ENCODE measurements at places on chromosomes 1 and 21.

DNA sequence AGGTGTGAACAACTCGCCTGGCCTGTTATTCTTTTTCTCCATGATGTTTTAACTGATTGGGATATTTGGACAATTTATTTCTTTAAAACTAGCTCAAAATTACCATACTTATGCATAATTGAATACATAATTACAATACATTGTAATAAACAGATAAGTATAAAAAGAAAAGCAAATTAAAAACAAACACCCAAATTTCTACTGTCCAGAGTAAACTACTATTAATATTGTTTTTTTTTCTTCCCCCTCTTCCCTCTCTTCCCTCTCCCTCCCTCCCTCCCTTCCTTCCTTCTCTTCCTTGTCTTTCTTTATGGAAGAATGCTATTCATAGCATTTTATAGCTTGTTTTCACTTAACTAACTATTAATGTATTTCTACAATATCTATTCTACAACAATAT, 117.7 kb upstream of the IVNS1ABP start:
- DNase-seq: no peak

- DNase-seq: no peak
Observed at GRCh38 chr1:245682638-245683628, 528.1 kb downstream of the KIF26B start.

GRCh38 chr21:38083535-38083934, 167.3 kb upstream of the KCNJ6 start:
- DNase-seq: no peak

DNA sequence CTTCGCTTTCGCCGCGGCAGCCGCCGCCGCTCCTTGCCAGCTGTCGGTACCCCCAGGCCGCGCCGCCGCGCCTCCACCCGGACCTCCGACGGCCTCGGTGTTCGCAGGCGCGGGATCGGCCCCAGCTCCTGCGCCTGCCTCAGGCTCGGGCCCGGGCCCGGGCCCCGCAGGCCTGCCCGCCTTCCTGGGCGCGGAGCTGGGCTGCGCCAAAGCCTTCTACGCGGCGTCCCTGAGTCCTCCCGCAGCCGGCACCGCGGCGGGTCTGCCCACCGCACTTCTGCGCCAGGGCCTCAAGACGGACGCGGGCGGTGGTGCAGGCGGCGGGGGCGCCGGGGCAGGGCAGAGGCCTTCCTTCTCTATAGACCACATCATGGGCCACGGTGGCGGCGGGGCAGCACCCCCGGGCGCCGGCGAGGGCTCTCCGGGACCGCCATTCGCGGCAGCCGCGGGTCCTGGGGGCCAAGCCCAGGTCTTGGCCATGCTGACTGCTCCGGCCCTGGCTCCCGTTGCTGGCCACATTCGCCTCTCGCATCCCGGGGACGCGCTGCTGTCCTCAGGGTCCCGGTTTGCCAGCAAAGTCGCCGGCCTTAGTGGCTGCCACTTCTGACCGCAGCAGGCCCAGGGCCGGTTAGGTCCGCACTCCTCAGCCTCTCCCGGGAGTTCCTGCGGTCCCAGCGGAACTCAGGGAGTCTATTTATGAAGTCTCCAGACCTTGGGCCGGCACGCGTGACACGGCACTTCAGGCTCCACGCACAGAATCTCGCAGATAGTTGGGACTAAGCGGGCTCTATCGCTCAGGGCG, 1.4 kb downstream of the FOXD2 start:
- no peak for DNase-seq

GRCh38 chr1:156096640-156097391, 14.6 kb upstream of the MEX3A start:
- DNase-seq: peak; percentile 92

DNA sequence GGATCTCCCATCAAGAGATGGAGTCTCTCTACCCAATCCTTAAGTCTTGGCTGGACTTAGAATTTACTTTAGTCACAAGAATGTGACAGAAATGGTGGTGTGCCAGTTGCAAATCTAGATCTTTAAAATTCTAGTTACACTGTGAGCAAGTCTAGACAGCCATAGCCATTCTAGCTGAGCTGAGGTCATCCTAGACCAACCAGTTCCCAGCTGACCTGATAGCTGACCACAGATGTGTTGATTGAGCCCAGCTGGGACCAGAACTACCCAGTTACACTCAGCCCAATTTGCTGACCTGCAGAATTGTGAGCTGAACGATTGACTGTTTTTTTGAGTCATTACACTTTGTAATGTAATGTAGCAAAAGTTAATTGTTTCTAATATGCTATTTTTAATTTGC, 251.8 kb downstream of the ADGRL2 start:
- no peak for DNase-seq

DNA sequence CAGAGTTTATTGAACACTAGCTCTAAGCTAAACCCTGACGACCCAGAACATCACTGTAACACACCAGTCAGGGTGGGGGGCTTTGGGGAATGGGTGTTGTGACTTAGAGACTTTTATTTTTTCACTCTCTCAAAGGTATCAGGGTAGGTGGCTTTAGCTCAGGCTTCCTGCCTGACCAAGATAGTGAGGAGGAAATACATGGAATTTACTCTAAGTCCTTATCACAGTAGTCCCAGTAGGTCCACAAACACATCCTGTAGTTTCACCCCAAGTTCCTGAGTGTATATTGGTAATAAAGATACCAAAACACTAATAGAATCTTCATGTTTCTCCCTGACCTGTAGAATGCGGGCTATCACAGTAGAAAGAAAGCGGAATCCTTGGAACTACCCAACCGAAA, 15.1 kb downstream of the GJA5 start:
- no peak for DNase-seq

- DNase-seq: peak; percentile 53
Observed at GRCh38 chr1:86502721-86503405, 34.1 kb downstream of the CLCA1 start.

GRCh38 chr21:46347203-46347550, 23.2 kb downstream of the PCNT start:
- DNase-seq: no peak

DNA sequence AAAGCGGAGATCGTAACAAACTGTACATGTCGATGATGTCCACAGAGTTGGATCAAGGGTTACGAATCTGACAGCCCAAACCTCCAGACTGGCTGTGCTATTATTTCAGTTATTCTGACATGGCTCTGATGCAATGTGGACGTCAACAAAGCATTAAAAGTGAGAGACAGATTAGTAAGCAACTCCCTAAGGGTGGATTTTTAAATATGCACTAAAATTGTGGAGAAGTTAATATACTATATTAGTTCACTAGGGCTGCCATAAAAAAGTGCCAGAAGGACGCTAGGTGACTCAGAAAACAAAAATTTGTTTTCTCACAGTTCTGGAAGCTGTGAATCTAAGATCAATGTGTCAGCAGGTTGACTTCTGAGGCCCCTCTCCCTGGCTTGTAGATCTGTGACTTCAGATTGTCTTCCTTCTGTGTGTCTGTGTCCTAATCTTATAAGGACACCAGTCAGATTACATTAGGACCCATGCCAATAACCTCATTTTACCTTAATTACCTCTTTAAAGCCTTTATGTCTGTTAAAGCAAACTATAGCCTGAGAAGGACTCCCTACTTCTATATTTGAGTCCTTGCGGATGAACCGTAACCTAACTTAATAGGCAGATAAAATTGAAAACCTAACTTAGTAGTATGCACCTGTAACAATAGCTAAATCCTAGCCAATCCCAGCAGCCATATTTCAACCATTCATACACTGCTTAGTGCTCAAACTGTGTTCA, 66.0 kb upstream of the BACH1 start:
- DNase-seq: no peak

DNA sequence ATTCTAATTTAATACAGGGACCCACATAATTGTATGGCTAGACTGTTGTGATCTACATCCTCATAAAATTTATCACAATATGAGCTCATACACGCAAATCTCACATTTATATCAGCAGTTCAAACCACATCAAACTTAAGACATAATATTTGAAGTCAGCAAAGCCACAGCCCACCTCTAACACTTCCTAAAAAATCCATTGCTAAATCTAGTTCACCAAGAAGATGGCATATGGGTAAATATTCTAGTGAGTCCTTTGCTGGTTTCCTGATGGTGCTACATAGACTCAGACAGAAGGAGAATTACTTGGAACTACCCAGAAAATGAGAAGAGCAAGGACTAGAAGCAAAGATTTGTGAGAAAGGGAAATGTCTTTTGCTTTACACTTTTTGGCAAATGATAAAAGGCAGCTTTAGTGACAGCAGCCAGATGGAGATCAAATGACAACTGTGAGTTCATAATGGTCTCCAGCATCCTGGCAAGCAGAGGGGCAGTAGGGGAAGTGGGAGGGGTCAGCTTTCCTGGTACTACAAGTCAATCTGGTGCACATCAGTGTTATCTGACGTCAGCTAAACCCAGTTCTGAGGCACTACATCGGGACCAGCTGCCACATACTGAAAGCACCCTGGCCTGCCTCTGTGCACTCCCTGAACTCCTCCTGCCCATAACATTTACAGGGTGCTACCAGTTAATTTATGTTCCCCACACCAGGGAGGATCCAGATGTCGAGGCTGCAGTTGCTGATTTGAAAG, 10.6 kb upstream of the GADD45A start:
- DNase-seq: peak; percentile 54

GRCh38 chr1:107953556-107953955, 11.4 kb downstream of the VAV3 start:
- no peak for DNase-seq

DNA sequence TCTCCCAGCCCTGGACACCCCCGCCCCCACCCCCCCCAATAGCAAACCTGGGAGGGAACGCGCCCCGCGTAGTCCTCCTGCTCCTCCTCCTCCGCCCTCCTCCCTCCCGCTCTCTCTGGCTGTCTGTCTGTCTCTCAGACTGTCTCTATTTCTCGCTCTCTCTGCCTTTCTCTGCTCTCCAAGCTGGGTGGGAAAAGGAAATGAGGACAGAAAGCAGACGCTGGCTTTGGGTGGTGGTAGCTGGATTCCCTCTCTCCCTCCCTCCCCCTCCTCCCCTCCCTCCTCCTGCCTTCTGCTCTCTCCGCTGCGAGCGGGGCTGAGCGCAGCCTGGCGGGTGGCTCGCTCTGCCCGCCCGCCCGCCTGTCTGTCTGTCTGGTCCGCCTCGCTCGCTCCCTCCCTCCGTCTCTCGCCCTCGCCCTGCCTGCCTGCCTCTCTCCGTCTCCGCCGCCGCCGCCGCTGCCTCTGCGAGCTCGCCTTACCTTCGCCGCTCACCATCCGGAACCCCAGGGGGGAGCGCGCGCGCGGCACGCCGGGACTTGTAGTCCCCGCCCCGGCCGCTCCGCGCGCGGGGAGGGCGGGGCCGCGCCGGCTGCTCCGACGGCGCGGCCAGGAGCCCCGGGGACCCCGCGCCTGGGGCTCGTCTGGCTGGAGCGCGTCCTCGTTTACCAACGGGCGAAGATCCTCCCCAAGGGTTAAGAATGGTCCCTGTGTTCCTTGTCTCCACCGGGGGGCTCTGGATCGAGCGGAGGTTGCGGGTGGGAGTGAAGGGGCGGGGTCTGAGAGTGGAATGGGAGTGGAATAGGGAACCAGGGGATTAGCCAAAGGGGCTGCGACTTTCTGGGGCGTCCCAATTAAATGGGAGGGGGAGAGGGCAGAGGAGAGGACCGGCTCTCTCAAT, at the start of gene AHDC1:
Gene AHDC1, minus strand, starts transcription at position 464 of the 898 bp plus-strand sequence. CDS start 52,029 bp downstream, outside the sequence.
- DNase-seq: peak; percentile 94

DNA sequence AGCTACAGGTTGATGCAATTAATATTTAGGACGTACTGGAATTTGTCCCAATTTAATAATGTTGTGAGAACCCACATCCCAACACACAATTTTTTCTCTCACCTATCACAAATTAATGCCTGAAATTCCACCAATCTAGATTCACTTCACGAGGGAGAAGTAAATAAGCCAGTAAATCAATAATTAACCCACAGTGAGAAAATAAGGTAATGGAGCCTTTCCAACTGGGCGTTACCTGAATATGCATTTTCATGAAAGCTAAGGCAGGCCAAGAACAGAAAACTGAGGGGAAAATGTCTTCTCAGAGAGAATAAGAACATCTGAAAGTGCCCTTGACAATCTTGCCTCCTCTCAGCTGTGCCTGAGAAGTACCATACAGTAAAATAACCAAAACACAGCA, 240.8 kb upstream of the NR5A2 start:
- no peak for DNase-seq

GRCh38 chr21:44380876-44381275, 27.5 kb downstream of the TRPM2 start:
- DNase-seq: no peak

DNA sequence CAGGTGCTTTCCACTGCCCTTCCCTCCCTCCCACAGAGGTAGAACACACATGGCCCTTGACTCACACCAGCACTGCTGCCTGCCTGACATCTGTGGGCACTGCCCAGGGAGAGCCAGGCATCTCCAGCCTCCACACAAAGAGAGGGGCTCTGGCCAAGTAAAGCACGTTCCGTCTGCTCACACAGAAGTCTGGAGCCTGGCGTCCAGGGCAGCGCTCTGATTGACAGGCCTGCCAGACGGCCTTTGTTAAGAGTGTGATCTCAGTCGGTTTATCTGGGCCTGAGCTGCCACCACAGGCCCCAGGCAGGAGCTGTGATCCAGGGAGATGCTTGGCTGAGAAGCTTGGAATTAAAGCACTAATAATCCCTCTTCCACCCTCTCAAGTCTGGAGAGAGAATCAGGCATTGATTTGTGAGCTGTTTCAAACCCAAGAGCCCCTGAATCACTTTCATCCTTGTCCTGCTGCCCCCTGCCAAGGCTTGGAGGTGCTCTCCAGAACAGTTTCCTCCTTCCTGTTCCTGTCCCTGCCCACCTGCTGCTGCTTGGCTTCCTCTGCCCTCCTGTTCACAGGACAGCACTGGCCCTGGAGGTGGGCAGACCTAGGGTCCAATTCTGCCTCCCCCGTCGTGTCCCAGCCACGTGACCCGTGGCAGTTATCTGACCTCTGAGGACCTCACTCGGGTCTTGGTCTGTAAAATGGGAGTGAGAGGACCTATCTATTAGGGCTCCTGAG, 3.7 kb downstream of the DMRTB1 start:
- no peak for DNase-seq

- DNase-seq: no peak
Observed at GRCh38 chr1:149923626-149924025, 4.0 kb downstream of the SF3B4 start.

GRCh38 chr21:39456665-39457064, 4.9 kb downstream of the SH3BGR start:
- no peak for DNase-seq

DNA sequence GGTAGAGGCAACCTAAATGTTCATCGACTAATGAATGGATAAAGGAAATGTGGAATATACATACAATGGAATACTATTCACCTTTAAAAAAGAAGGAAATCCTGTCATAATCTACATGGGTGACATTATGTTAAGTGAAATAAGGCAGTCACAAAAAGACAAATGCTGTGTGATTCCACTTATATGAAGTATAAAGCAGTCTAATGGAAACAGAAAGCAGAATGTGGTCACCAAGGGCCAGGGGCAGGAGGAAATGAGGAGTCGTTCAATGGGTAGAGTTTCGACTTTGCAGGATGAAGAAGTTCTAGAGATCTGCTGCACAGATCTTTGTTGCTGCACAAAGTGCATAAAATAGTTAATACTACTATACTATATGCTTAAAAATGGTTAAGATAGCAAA, 7.8 kb downstream of the DIPK1A start:
- DNase-seq: peak; percentile 56

Measured in CD4-positive, alpha-beta T cell treated with Interleukin-6 for 4 hours (primary cell).